ENCODE measurements at places on chromosomes 5 and 9.
A peak's percentile ranks its signal among the peaks of the same experiment; 100 is the strongest.

DNA sequence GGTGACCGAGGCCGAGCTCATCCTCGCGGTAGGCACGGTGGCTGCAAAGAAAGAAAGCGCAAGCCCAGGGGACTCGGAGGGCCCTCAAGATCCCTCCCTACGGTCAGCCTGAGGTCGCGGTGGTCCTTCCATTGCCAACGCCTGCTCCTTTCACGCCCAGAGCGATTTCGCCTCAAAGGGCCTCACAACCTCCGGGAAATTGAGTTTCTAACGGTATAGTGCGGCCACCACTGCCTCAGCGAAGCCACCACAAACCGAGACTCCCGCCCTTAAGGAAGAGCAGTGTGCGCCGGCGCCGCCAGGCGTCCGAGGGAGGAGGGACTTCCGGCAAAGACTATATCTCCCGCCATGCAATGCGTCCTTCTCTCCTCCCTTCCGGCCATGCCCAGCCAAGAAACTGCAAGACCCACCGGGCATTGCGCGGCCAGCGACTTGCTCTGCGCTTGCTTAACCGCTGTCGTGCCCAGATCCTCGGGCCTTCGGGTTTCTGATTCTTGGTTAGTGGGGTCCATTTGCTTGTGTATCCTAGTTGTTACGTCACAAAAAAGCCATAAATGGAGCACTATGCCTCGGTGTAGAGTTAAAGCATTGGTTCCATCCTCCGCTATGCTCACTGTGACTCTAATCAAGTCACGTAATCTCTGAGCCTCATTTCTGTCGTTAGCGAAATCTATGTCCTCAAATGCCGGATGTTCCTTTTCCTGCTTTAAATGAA lies at the start of gene HAUS6:
TSS of gene HAUS6 (minus strand) at position 274 of the 715 bp plus-strand sequence. CDS start at position 21, 253 bp downstream.
- DNase-seq = peak; percentile 94

DNA sequence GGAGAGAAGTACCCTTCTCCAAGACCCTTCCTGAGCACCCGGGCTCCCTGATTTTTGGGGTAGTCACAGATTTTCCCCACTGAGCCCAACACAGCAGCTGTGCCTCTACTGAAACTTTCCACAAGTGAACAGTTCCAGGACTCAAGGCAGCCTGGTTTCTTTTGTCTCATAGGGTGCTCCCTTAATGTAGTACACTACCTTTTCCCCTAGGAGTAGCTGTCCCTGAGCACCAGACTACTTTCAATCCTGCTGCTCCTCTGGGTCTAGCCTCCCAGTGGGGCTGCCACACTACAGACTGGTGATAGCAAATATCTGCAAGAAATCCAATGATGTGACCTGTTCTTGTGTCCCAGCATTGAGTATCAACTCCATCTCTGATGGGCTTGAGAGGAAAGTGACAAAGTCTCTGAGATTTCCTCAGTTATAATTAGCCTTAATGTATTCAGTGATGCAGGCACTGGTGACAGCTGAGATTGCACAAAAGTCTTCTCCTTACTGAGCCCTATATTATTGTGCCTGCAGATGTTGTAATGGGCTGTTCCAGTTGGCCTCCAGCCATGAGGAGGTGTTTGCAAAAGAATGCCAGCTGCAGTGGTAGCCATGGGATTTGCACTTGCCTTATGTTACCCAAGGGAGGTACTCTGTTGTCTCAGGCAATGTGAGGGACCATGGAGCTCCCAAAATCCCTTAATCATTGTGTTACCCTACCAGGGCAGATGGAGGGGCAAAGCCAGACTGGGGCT lies 1802.5 kb downstream of the EFNA5 start:
- no peak for DNase-seq

DNA sequence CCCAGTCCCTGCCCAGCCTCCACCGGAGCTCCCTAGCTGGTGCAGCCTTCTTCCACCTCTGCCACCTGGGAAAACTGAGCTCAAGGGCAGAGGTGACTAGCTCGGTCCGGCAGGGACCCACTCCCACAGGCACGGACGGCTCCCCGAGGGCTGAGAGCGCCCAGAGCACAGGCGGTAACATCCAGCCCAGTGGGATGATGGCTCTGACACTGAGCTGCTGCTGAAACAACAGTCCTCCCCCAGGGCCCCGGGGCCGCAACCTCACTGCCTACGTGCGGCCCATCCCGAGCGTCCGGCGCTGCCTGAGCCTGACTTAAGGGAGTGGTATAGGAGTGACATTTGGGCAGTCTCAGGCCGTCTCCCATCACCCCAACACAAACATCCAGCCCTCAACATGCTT lies 3.7 kb downstream of the FAM163B start:
- no peak for DNase-seq

DNA sequence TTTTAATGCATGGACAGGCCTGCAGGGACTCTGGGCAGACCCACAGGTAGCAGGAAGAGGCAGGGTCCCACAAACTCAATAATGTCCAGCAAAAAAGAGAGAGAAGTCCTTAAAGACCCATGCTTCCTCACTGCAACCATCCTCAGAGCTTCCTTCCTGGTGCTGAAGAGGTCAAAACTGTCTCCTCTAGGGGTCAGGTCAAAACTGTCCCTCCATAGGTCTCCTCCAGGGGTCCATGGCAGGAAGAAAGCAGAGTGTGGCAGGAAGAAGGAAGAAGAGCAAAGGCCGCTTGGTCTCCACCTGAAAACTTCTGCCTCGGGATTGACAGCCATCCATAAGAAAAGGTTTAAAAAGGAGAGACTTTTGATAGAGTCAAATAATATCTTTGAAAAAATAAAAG lies 261.9 kb upstream of the TRIM32 start:
- DNase-seq = no peak

- DNase-seq = no peak
Measured at GRCh38 chr9:74907085-74907484, 19.4 kb upstream of the TRPM6 start.

- DNase-seq = no peak
Measured at GRCh38 chr5:52952483-52952882, 36.7 kb upstream of the ITGA2 start.

DNA sequence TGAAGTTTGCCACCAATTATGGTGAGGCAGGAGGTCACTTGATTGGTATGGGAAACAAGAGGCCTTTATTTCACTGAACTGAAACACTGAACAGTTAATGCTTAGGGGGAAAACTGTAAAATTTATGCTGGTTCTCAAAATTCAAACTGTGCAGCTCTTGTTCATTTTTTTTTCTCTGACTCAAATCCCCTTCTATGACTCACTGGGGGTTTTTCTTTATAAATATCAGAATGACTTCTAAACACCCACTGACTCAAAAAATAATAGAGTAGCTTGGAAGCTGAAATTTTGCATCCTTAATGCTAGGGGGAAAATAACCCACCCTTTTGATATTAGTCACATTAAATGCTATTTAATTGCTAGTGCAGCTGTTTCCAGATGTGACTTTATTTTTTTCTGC lies 24.1 kb upstream of the OTP start:
- no peak for DNase-seq
